Activated CD4-positive, alpha-beta T cell treated with anti-CD3 and anti-CD28 coated beads, Interleukin-2, amount 50 U/mL, for 1 hour (primary cell): ENCODE measurements at places on chromosomes 13 and 19.
A peak's percentile ranks its signal among the peaks of the same experiment; 100 is the strongest.

- no peak for DNase-seq
Measured at GRCh38 chr13:112119192-112120030, 52.5 kb downstream of the SOX1 start.

GRCh38 chr13:49305792-49306425, 58.2 kb downstream of the CDADC1 start:
- no peak for DNase-seq

DNA sequence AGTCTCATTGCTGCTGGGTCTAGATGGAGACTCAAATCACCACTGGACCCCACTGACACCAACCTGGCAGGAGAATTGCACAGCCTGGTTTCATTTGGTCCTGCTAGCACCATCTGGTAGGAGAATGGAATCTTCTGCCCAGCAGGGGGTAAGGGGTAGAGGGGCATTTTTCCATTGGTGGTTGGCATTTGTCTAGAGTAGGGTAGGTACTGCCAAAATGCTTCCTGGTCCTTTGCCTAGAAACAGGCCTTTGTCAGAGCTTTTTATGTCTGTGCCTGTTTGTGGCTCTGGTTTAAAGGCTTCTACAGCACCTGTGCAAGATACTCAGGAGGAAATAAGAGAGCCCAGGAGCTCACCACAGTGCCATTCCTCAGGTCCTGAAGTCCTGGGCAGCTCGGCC, 121.3 kb downstream of the KCTD12 start:
- DNase-seq: no peak

DNA sequence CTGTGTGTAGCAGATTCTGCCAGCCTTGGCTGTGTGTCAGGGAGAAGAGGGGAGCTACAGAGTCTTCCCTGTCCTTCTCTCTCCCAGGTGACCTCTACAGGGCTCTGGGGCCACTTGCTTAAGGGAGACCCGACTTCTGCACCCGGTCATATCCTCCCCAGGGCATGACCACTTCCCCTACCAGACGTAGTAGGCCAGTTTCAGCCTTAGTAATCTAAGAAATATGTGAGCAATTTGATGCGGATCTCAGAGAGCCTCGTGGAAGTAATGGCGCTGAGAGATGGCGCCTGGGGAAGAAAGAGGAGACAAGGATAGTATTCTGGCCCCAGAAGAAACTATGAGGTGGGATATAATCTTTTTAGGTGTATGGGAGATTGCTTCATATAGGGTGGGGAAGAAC, 41.9 kb downstream of the NFIX start:
- DNase-seq: no peak

- DNase-seq: no peak
Measured at GRCh38 chr19:46487178-46487801, 8.4 kb downstream of the PNMA8B start.

DNA sequence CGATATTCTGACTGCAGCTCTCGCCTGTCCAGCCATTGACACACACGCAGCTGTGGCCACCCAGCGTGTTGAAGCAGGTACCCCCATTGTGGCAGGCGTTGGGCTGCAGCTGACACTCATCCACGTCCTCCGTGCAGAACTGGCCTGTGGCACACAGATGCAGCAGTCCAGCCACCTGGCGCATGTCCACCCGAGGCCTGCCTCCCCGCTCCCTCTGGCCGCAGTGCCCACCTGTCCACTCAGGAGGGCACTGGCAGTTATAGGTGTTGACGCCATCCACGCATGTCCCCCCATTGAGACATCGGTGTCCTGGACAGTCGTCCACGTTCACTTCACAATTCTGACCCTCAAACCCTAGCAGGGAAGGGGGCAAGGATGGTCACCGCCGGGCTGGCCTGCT, 9.3 kb downstream of the NOTCH3 start:
- no peak for DNase-seq

GRCh38 chr19:1999856-2000515, 15.5 kb downstream of the BTBD2 start:
- no peak for DNase-seq

GRCh38 chr13:27955014-27955591, 14.0 kb downstream of the CDX2 start:
- DNase-seq: no peak

GRCh38 chr19:51121257-51121656, 3.4 kb upstream of the SIGLEC9 start:
- no peak for DNase-seq

DNA sequence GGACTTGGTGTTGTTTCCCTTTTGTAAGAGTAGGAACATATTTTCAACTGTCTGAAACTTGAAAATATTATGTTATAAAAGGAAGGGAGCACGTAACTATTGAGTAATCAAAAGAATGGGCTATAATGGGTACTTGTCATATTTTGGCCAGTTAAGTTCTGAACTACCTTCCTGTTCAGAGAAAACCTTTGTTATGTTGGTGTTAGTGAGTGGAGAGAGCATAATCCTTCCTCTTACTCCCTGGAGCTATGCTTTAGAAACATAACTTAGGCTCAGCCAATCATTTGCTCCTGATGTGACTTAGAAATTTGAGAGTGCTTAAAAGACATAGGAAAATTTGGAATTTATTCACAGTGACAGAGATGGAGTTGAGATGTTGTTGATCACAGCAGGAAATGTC, 482.5 kb upstream of the SPRY2 start:
- no peak for DNase-seq

DNA sequence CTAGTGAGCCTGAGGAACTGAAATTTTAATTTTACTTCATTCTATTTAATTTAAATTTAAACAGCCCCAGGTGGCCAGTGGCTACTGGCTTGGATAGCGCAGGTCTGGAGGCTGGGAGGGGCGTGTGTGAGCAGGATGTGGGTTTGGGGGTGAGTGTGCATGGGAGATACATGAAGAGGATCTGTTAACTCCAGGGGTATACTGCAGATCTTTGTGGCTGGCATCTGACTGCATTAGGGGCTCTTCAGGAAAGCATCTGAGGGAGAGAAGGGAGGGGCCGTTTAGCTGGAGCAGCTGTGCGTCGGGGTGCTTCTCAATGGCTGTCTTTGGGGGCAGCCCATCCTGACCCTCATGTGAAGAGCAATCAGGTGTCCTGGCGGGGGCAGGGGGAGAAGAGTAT, 6.8 kb downstream of the SHANK1 start:
- no peak for DNase-seq

- DNase-seq: no peak
Measured at GRCh38 chr13:24630121-24630520, 50.1 kb upstream of the ATP12A start.

DNA sequence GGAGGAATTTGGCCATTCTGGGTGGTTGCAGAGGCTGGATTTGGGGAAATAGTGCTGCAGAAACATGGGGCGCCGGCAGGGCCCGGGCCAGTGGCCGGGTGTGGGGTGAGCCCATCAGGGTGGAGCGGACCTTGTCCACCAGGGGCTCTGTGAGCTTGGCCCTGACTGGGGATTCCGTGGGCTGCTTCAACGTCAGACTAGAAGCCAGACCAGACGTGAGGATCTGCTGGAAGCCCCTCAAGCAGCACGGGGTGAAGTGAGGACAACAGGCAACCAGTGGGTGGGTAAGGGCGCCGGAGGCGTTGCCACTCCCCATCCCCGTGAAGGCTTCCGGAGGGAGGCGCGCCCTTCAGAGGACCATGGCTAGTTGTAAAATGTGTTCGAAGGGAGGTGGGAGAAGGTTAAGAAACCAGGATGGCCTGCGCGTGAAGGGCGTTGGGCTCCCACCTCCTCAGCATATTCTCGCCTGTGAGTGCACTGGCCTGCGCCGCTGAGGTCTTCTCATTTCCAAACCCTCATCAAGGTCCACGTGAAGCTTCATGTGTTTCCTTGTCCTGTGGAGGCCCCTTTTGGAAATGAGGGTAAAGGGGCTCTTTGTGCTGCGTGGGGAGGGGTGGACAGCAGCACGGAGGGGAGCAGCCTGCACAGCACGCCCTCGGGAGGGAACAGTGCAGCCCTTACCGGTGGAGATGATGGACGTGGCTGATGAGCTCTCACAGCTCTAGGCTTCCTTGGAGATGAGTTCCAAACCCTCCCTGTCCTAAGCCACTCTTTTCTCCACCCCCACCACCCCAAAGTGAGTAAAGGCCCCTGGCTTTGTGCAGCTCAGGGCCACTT, 8.3 kb downstream of the TEX29 start:
- DNase-seq: no peak

DNA sequence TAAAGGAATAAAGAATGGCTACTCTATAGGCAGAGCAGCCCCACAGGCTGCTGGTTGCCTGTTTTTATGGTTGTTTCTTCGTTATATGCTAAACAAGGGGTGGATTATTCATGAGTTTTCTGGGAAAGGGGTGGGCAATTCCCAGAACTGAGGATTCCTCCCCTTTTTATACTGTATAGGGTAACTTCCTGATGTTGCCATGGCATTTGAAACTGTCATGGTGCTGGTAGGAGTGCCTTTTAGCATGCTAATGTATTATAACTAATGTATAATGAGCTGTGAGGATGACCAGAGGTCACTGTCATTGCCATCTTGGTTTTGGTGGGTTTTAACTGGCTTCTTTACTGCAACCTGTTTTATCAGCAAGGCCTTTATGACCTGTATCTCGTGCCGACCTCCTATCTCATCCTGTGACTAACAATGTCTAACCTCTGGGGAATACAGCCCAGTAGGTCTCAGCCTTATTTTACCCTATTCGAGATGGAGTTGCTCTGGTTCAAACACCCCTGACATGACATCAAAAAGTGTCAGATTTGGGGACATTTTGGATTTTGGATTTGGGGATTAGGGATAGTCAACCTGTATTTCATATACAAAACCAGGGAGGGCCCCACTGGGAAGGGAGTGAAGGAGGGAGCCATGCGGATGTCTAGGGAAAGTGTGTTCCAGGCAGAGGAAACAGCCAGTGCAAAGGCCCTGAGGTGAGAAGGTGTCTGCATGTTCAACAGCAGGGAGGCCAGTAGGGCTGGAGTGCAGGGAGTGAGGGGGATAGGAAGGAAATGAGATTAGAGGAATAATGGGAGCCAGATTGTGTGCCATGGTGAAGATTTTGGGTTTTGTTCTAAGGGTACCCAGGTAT, 10.9 kb downstream of the FXYD5 start:
- DNase-seq: no peak

- no peak for DNase-seq
Measured at GRCh38 chr13:51738226-51738905, 65.6 kb downstream of the DHRS12 start.

DNA sequence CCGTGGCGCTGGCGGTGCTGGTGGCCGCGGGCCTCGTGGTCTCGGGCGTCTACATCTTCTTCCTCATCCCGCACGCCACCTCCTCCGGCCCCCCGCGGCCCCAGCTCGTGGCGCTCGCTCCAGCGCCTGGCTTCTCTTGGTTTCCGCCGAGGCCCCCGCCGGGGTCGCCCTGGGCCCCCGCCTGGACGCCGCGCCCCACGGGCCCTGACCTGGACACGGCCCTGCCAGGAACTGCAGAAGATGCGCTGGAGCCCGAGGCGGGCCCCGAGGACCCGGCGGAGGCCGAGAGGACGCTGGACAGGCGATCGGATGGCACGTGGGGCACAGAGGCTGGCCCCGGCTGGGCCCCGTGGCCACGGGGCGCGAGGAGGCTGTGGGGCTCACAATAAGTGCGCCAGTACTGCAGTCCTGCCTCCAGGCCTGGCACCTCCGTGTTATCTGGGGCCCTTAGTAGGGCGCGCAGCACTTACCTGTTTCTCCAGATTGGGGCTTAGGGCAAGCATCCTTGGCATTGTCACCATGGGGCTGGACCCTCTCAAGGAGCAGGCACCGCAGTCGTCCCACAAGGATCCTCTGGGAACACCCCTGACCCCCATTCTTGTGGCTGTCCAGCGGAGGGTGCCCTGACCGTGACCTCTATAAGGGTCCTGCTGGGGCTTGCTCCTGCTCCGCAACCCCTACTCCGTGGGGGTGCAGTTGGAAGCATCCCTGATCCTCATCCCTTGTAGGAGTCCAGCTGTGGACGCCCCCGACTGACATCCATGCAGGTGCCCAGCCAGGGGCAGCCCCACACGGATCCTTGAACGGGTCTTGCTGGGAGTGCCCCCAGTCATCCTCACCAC, 1.5 kb downstream of the RNF225 start:
- no peak for DNase-seq

GRCh38 chr19:12784394-12784870, 6.9 kb upstream of the JUNB start:
- DNase-seq: peak; percentile 29

- DNase-seq: peak; percentile 57
Measured at GRCh38 chr13:113176280-113176679, 17.8 kb downstream of the PROZ start.

DNA sequence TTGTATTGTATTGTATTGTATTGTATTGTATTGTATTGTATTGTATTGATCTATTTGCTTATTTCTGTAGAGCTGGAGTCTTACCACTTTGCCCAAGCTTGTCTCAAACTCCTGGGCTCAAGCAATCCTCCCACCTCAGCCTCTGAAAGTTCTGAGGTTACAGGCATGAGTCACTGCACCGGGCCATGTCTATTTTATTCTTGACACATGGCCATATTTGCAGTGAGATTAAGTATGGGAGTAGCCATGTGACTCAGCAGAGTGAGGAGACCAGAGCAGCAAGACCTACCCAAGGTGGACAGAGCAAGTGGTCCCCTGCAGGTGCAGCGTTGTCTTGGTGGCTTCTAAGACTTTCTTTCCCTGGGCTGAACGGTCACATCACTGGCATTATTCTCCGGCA, 49.1 kb upstream of the UBAC2 start:
- DNase-seq: no peak
